Mesothelial cell of epicardium (in vitro differentiated cells): ENCODE measurements at places on chromosomes 2 and 18.

DNA sequence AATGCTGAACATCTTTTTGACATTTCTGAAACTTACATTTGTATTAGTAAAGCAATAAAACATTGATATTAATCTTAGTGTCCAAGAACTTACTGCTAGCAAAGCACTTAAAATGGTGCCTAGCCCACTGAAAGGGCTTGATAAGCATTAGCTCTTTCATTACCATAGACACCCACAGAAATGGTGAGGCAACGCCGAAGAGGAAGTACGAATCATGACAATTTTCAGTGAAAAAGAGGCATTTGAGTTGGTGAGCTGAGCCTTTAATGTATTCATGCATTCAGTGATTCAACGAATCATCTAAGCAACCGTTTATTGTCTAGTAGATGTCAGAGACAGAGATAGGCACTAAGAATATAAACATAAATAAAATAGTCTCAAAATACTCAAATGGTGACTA, 101.1 kb downstream of the PIGN start:
- DNase-seq: no peak

GRCh38 chr2:175575346-175576258, 394.1 kb upstream of the ATP5MC3 start:
- no peak for DNase-seq

GRCh38 chr18:23972453-23972852, 42.1 kb upstream of the TTC39C start:
- DNase-seq: no peak

- DNase-seq: no peak
Measured at GRCh38 chr2:172357442-172357841, 69.9 kb upstream of the ITGA6 start.

DNA sequence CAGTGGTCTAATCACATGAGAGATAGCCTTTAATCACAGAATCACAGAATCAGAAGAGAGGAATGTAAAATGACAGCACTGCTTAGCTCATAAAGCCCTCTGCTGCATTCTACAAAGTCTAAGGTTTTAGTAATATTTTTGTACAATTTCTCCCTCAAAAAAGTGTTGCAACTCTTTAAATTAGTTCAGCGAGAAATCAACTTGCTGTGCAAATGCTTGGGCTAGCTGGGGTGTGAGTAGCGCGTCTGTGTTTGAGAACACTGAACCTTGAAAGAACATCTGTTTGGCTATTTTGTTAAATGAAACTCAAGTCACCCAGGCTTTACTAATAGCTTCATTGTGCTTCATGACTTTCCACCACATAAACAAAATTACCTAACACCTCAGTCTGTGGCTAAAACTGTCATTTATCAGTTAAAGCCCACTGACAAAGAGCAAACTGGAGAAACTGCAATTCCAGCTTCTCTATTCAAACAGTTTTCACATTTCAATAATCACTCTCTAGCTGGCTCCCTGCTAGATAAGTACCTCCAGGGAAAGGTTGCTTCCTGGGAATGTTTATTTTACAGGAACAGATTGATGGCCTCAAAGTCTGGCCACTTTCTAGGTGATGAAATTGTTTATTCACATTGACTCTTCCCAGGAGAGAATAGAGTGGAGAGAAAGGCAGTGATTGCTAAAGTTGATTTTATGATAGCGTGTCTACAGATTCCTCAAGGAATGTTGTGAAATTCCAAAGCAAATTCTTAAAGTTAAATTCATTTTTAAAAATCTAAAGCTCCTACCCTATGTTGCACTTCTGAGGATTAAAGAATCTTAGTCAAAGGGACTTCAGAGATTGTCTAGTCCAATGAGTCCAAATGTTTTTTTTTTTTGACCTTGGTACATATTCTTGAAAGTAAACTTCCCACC, 36.0 kb upstream of the STAT1 start:
- no peak for DNase-seq
